ENCODE measurements at places on chromosomes 11 and 22.

- no peak for DNase-seq
These were observed 43.3 kb downstream of the MYEOV start for GRCh38 chr11:69337211-69337721.

- DNase-seq = no peak
These were observed 21.5 kb upstream of the MMP1 start for GRCh38 chr11:102819491-102819890.

- DNase-seq = no peak
These were observed 59.4 kb upstream of the CD44 start for GRCh38 chr11:35079611-35080010.

DNA sequence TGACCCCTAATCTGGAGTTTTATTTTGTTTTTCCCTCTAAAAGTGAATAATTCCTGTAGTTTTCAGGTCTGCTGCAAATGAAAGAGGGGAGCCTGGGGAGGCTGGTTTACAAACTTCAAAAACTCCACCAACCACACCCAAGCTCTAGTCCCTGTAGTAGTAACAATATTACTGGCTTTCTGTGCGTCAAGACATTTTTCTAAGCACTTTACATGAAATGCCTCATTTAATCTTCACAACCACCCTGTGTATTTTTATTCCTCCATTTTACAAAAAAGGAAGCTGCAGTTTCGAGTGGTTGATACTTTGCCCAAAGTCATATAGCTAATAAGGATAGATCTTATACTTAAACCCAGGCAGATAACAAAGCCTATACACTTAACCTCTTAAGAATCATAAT is 23.5 kb downstream of the CTNND1 start:
- no peak for DNase-seq

DNA sequence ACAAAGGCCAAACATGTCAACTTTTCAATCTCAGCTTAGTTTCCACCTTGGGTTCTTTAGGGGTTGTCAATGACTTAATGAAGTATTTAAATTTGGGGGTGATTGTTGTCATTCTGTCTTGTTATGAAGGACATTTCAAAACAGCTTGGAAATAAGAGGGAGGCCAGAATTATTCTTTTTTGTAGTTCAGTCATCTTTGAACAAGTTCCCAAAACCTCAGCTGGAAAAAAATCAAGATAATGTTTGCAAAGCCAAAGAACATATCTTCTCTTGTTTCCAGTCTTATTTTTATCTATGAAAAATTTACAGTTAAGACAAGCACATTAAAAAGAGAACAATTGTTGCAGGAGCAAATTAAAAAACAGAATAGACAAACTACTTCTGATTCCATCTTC is 612.8 kb downstream of the INSC start:
- DNase-seq = no peak

DNA sequence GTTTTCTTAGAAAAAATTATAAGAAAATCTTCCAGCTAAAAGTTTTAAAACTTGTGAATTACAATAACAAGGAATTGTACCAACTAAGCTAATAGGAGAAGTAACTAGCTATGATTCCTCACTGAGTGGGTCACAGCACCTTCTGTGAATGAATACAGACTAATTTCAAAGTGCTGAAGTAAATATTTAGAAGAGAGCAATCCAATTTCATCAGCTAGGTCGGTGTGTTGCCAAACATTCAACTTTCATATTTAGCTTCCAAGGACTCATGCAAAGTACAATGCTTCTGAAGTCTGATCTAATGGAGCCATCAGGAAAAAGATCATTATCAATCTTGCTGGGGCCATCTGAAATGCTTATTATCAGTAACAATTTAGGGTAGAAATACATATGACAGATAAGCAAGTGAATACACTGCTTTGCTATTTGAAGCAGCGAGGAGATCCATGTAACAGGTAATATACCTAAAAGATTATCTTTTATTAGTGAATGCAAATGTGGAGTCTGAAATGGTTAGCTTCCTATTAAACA is 750.6 kb upstream of the CCDC90B start:
- DNase-seq = no peak

GRCh38 chr11:102144357-102145355 is 34.4 kb downstream of the YAP1 start:
- no peak for DNase-seq

DNA sequence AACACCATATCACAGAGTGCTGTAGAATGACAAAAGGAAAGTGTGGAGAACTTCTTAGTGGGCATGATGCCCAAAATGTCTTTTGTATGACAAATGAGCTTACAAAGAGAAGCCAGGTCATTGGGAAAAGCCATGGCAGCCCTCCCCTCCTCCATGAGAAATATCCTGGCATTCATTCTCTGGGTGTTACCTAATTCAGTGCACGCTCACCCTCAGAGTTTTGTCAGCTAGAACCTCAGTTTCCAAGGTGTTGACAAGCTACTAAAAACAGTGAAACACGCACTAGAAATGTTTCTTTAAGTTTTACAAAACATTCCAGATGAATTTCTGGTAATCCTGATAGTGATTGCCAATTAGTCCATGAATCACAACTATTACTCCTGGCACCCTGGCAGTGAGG is 105.4 kb upstream of the FSHB start:
- DNase-seq = no peak

- no peak for DNase-seq
These were observed 18.7 kb downstream of the CRELD2 start for GRCh38 chr22:49936973-49937757.

DNA sequence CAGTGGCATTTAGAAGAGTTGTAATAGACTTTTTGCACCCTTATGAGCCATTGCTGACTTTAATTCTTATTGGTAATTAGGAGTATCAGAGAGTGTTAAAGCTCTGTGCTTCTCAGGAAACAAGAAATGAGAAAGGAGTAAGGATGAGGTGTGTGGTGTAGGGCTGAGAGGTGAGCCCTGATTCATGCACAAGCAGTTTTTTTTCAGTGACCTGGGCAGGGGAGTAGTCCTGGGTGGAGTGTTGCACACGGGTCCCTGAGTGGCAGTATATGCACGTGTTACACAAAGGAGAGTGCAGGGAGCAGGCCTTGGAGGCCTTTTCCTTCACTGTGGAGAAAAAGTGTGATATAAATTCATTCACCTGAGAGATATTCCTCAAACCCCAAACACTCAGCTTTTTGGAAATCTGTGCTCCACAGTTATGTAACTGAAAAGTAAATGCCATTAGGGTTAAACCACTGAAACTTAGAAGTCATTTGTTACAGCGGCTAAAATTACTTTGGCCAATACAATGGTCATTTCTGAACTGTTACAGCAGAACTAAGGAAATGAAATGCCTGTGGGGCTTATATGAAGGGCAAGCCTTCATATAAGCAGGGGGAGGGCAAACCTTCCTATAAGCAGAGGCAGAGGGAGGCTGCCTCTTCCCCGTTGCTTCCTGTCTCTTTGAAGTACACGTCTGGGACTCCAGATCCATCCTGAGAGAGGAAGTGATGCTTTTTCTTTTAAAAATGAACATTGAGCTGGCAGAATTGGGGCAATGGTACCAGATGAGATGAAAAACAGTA is 62.6 kb upstream of the OLFML1 start:
- DNase-seq = no peak

- peak; percentile 34 for DNase-seq
These were observed 11.7 kb downstream of the PHRF1 start for GRCh38 chr11:587978-588380.

GRCh38 chr11:94117871-94118270 is 10.8 kb upstream of the PANX1 start:
- DNase-seq = no peak

GRCh38 chr11:124898263-124898680 is 607 bp upstream of the ROBO4 start:
- no peak for DNase-seq

- DNase-seq = no peak
These were observed 36.8 kb downstream of the PLEKHA7 start for GRCh38 chr11:16977136-16977993.

- DNase-seq = peak; percentile 41
These were observed 80.8 kb downstream of the ZC3H12C start for GRCh38 chr11:110173811-110174644.

- no peak for DNase-seq
These were observed 550.7 kb downstream of the INSC start for GRCh38 chr11:15665368-15665871.

DNA sequence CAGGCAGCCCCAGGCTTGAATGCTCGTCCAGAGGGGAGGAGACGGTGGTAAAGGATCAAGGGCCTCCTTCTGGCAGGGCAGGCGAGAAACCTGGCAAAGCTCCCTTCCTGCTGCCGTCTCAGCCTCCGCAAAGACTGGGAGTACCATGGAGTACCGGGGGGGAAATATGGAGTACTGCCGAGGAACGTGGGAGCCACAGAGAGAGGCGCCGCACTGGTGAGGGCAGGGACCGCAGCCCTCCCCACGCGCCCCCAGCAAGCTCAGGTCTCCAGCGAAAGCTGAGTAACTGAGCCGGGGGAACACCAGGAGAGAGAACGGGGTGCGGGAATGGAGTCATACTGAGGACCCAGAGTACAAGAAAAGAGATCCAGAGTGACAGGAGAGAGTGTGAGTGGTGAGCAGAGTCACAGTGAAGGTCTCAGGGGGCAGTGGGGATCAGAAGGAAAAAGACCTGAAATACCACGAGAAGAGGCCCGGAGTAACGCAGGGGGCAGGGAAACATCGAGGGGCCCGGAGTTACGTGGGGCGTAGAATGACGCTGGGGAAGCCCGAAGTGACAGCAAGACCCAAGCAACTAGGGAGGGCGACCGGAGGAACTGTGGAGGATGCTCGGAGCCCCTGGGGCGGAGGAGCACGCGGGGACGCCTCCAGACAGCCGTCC is 740 bp downstream of the EML3 start:
- no peak for DNase-seq

GRCh38 chr11:22903782-22904181 is 43.5 kb upstream of the CCDC179 start:
- DNase-seq = no peak

- no peak for DNase-seq
These were observed 161.1 kb downstream of the NAV2 start for GRCh38 chr11:19873730-19874129.

GRCh38 chr22:44738347-44738715 is 14.0 kb upstream of the ARHGAP8 start:
- no peak for DNase-seq

DNA sequence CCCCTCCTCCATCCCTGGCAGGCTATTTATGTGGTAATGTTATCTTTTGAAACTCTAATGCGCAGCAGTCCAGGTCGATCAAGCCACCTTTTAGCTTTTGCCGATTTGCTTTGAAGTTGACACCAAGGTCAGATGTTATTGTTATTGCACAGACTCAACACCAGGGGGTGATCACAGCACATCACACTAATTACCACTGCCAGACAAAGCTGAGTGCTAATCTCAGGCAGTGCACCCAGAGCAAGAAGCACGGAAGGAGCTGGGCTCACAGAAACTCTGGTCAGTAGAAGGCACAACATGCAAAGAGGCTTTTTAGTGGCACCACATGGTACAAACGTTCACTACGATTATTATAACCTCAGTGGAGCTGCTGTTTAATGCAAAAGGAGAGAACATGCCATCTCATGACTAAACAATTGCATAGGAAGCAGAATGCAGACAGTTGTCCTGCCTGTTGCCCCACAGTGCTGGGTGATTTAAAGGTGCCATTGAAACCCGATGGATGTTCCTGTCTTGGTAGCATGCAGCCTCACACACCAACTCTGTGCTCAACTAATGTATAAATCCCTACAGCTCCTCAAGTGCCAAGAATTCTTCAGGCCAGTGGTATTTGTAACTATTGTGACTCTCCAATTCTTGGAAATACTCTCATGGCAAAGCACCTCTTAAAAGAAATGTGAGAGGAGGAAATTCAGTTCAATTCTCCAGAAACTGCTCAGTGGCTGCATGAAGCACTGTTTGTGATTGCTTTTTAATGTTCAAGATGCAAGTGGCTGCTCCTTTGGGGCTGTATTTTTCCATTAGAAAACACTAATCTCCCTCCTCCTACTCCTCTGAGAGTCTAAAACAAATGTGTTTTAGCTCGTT is 353.9 kb upstream of the DDI1 start:
- DNase-seq = no peak
